ENCODE measurements at places on chromosomes 3 and 15. TPM values are rescaled to one million over a fixed set of nuclear protein-coding genes. Genes with fewer than 3 reads are reported as not detected.

- no peak for DNase-seq
Observed at GRCh38 chr3:170027233-170028102, 10.3 kb upstream of the GPR160 start.

GRCh38 chr15:54502416-54503075 lies 524.3 kb downstream of the UNC13C start:
- DNase-seq = no peak

- no peak for DNase-seq
Observed at GRCh38 chr3:162082516-162082915, 585.9 kb downstream of the OTOL1 start.

GRCh38 chr15:74231475-74231874 lies 4.7 kb upstream of the CCDC33 start:
- no peak for DNase-seq

DNA sequence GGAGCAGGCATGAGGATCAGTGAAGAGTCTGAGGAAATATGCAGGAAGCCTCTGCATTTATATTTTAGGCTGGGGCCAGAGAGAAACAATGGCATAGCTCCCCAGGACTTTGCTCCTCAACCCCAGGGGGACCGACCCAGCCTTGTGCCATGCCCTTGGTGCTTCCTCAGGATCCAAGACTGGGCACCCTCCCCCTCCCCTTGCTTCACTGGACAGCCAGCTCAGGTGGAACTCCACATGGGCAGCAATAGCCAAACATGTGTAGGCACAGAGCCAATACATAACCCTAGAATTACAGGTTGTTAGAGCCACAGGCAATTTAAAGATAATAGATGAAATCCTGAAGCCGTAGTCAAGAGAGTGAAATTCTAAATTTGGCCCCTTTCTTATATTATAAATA lies 73.0 kb upstream of the ETV5 start:
- DNase-seq = no peak

DNA sequence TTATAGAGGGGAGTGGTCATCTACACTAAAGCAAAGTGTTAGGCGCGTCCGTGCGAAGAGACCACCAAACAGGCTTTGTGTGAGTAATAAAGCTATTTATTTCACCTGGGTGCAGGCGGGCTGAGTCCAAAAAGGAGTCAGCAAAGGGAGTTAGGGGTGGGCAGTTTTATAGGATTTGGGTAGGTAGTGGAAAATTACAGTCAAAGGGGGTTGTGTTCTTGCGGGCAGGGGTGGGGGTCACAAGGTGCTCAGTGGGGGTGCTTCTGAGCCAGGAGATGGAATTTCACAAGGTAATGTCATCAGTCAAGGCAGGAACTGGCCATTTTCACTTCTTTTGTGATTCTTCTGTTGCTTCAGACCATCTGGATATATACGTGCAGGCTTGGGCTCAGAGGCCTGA lies 47.1 kb downstream of the OIP5 start:
- DNase-seq = no peak

DNA sequence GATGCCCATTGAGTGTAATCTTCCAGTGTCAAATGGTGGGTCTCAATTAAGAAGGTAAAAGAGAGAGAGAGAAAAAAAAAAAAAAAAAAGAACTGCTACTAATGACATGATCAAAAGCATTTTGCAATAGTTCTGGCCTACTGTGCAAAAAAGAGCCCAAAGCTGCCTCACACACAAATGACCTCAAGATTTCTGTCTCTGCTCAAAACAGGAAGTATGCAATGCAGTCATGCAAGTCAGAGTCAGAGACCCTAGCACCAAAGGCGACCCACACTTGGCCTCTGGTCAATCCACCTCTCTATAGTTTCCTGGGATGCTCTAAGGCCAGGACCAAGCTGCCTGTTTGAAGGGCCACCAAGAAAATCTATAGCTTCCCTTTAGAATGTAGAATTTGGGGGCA lies 323.5 kb downstream of the VPS13C start:
- DNase-seq = no peak

GRCh38 chr3:160169139-160169976 lies 55.9 kb upstream of the C3orf80 start:
- peak; percentile 91 for DNase-seq

GRCh38 chr3:122992133-122992532 lies 35.4 kb downstream of the SEMA5B start:
- no peak for DNase-seq

DNA sequence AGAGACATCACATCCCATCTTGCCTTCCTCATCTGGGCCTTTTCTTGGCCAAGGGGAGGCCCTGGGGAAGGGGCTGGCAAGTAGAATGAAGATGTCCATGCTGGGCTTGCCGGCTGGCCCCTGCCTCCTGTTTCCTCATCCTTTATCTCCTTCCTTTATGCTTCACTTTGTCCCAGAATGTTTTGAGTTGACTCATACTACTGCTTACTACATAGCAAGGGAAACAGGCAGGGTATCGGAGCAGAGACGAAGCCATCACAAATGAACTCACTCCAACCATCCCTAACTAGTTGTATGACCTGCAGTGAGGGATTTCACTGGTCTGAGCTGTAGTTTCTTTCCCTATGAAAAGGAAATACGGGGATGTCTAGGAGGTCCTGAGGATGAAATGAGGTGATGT lies 66.0 kb downstream of the CHDH start:
- no peak for DNase-seq

GRCh38 chr3:120684896-120685295 lies 2.9 kb upstream of the HGD start:
- no peak for DNase-seq

- peak; percentile 4 for DNase-seq
Observed at GRCh38 chr3:31137718-31138465, 243.4 kb upstream of the GADL1 start.

DNA sequence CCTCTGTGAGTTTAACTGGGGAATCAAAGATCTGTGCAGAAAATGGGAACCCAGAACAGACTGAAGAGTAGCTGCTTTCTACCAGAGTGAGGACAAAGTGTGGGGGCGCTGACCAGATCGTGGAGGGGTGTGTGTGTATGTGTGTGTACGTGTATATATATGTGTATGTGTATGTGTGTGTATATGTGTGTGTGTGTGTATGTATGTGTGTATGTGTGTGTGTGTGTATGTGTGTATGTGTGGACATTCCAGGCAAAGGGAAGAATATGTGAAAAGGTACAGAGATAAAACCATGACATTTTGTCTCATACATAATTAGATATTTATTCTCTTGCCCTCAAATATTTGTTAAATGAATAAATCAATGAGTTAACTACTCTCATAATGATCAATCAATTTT lies 54.9 kb upstream of the DPPA4 start:
- no peak for DNase-seq

DNA sequence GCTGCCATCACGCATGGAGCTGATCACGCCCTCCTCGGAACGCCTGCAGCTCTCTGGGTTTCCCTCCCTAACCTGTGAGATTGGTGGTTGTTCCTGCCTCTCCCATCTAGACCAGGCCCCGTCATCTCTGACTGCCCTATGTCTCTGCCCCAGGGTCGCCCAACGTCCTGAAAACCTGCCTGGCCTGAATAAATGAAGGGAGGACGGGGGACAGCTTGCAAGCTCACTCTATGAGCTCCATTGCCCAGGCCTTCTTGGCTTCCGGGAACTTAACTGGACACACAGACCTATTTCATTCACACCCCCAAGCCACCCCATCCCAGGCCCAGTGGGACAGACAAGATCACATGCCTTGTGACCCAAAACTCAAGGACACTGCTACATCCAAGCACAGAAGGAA lies 274.2 kb downstream of the XXYLT1 start:
- DNase-seq = no peak

- DNase-seq = peak; percentile 89
Observed at GRCh38 chr3:43870120-43870519, 179.4 kb downstream of the ABHD5 start.

- DNase-seq = peak; percentile 85
Observed at GRCh38 chr15:30065025-30065801, 17.5 kb upstream of the GOLGA8J start.

DNA sequence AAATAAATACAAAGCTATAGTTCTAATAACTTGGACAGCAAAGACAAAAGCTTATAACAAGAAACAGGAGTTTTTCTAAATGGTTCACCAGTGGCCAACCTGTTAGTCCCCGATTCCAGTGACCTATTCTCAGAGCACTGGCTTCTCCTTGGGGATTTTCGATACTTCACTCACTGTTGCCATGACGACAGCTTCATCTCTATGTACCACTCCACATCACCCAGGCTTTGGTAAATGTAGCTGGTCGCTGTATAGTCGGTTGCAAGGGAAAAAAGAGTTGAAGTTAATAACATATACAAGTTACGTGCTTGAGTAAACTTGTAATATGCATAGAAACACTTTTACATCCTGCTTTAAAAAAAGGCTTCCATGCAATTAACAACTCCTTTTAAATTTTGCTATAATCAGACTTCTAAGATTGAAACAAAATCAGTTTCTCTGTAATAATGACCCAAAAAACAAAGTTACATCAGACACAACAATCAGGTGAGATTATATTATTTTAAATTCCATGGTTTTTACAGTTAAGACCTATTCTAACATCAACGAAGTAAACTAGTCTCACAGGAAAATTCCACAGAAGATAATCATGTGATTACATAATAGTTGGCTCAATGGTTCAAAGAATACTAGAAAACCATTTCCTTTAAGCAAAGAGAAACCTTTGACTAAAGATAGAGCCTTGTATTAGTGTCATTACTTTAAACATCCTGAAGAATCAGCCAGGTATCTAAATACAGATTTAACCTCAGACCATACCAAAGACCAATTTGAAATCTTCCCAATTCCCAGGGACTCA lies 2.9 kb downstream of the CCNL1 start:
- DNase-seq = no peak

DNA sequence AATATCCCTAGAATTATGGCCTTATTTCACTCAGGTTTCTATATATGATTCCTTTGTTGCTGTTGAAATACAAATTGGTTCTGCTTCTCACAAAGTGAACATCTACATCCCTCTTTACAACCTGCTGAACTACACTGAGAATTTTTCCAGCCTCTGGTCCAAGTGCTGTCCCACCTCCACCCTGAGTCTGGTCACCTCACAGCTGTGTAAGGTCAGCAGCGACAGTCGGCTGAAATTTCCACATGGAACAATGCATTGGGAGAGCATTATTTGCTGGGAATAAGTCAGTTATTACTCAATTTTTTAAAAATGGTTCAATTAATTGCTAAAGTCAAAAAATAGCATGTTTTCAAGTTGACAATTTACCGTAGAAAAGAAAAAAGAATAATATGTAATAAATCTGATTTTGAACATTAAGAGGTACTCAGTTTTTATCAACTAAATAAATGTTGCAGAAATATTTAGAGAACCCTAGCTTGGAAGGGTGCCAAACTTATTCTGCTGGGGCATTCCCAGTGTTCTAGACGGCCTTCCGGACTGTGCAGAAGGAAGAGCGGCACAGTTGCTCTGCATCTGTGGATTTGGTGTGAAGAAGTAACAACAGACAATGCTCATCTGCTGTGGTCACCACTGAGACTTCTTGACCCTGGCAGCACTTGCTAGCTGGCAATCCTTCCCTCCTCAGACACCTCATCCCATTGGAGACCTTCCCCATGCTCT lies 1.8 kb downstream of the HCLS1 start:
- no peak for DNase-seq

DNA sequence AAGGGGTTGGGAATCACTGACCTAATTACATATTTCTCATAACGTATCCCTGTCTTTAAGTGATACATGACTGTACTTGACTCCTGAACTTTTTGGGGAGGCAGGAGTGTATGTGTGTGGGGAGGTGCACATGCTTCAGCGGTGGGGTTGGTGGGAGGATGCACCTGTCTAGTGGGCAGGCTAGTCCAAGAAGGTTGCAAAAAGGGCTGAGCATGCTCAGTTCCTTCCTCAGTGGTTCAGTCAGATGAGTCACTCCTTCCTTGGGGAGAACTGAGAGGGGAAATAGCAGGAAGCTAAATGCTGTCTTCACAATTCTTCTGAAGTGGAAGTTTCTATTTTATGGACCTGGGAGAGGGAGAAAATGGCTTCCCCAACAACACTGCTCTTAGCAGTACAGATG lies 24.6 kb upstream of the AP4E1 start:
- DNase-seq = peak; percentile 83

DNA sequence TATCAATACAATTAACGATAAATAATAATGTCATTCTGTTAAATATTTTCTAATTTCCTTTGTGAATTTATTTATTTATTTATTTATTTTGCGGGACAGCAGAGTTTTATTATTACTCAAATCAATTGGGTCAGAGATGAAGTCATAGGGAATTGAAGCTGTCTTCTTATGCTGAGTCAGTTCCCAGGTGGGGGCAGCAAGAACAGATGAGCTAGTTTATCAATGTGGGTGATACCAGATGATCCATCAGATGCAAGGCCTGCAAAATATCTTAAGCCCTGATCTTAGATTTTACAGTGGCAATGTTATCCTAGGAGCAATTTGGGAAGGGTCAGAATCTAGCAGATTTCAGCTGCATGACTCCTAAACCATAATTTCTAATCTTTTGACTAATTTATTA lies 1050.3 kb downstream of the OTOL1 start:
- no peak for DNase-seq

DNA sequence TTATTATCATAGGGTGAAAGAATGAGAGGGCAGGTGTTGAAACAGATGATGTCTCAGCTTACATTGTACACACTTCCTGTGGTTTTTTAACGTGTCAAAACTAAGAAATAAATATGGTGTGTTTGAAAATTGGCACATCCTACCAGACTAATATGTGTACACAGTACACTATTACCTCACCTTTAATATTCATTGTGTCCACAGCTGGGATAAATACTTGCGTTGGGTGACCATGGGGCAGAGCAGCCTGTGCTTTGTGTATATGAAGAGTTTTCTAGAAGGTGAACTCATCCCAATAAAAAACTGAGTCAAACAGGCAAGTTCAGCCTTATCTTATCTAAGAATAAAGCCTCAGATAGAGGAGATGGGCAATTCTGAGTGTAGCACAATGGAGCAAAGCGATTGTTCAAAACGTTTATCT lies 17.3 kb downstream of the SUCNR1 start:
- DNase-seq = peak; percentile 51

DNA sequence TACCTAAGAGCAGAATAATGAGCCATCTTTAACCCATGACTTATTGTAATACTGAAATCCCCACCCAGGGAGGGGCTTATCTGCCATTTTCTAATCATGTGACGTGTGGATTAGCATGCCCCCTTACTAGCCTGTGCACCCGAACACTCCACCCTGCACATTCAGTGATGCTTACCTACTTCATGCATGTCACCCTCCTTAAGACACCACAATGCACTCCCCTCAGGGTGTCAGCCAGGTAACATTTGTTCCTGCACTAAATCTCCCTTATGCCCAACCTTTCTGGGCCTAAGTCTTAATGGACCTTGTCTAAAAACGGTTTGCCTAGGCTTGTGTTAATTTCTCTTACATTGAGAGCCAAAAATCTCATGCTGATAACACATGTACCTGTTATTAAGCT lies 336.6 kb downstream of the OCA2 start:
- no peak for DNase-seq

GRCh38 chr3:183298701-183299153 lies 45.7 kb downstream of the B3GNT5 start:
- DNase-seq = peak; percentile 96

TEX55 gene
- not detected for total RNA-seq

ALG3 gene
- 50.8 TPM for total RNA-seq

EIF4E3 gene
- 0.83 TPM for total RNA-seq

FGF7 gene
- total RNA-seq = not detected

GRAMD1C gene
- 11.7 TPM for total RNA-seq

ARL14 gene
- total RNA-seq = 1.7 TPM

GOLGA8J gene
- not detected for total RNA-seq

FGD5 gene
- total RNA-seq = 7.0 TPM

ST3GAL6 gene
- 1.2 TPM for total RNA-seq
